DMS53 (cell line): ENCODE measurements at places on chromosomes 2 and 18.

DNA sequence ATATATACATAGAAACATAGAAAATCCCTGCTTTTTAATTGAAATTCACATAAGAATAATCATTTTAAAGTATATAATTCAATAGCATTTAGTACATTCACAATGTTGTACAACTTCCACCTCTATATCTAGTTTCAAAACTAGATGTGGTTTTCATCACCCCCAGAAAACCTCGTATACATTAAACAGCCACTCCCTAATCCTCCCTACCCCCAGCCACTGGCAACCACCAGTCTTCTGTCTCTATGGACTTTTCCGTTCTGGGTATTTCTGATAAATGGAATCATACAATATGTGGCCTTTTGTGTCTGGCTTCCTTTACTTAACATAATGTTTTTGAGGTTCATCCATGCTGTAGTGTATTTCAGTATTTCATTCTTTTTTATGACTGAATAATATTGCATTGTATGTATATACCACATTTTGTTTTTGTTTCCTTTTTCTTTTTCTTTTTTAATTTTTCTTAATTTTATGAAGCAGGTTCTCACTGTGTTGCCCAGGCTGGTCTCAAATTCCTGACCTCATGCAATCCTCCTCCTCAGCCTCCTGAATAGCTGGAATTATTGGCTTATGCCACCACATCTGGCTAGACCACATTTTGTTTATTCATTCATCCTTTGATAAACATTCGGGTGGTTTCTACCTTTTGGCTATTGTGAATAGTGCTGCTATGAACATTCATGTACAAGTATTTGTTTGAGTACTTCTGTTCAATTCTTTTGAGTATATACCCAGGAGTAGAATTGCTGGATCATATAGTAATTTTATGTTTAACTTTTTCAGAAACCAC is 50.6 kb upstream of the RNF152 start:
- DNase-seq: no peak

DNA sequence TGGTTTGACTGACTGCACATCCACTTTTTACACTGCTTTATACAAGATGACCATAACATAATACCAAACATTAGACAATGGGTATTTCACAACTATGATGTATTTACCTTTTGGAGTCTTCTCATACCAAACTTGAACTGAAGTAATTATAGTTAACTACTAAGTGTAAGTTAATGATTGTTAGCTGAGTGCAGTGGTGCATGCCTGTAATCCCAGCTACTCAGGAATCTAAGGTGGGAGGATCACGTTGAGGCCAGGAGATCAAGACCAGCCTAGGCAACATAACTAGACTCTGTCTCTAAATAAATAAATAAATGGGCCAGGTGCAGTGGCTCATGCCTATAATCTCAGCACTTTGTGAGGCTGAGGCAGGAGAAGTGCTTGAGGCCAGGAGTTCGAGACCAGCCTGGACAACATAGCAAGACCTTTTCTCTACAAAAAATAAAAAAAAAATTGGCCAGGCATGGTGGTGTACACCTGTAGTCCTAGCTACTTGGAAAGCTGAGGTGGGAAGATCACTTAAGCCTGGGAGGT is 44.9 kb upstream of the ORC2 start:
- DNase-seq: no peak

DNA sequence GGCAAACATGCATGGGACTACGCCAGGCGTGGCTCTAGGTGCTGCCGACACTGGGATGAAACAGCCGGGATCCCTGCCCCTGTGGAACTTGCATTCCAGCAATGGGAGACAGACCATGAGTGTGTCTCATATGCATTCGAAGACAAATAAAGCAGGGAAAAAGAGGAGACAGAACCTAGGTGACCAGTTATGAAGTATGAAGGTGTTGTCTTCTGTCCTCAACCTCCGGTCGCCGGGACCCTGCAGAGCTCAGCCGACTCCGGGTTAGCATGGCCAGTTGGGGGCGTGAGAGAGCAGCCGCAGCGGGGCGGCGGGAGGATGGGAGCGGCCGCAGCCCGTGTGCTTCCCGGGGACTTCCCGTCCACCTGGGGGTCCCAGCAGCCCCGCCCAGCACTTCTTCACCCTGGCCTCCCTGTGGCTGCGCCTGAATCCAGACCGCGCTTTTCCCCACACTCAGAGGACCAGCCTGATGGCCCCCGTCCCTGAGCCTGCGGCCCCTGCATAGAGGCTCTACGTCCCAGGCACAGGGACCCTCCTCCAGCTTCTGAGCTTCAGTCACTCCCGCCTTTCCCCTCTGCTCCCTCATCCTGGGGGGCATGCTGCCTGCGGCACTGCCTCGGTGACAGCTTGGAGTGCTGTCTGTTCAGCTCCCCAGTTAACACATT is 11.4 kb downstream of the ID2 start:
- peak; percentile 72 for DNase-seq

GRCh38 chr2:108414256-108414876 is 34.6 kb upstream of the GCC2 start:
- no peak for DNase-seq

GRCh38 chr2:15303874-15304273 is 257.3 kb downstream of the NBAS start:
- DNase-seq: no peak

GRCh38 chr2:97068074-97068473 is 26.6 kb downstream of the FAHD2B start:
- DNase-seq: no peak

DNA sequence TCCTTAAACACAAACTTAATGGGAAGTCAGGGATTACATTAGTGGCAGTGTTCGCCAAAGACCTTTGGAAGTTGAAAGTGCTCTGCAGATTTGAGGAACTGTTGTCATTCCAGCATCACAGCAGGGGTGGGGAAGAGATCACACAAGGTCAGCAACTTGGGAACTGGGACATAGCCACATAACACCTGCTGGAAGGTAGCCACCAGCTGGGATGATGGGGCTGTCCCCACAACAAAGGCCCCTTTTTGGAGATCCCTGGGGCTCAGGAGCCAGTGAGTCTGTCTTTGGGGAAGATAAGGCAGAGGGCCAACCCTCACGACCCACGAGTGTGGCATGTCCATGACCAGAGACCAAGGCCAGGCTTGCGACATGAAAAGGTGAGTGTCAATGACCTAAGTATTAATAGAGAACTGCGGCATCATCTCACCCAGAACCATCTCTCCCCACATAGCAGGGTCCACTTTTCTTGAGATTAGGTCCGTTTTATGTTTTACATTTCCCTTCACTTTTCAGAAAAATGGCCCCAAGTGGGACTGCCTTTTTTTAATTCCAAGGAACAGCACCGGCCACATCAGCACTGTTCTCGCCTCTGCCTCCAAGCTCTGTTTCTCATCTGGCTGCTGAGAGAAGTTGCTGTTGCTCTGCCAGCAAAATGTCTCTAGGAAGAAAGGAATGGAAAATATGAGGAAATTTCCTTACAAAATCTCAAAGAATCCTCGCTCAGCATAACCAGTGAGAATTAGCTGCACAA is 106.9 kb downstream of the GFPT1 start:
- no peak for DNase-seq

GRCh38 chr2:118943286-118943685 is 1.3 kb downstream of the MARCO start:
- DNase-seq: no peak

GRCh38 chr18:56637176-56637575 is 1.2 kb downstream of the TXNL1 start:
- DNase-seq: peak; percentile 52

DNA sequence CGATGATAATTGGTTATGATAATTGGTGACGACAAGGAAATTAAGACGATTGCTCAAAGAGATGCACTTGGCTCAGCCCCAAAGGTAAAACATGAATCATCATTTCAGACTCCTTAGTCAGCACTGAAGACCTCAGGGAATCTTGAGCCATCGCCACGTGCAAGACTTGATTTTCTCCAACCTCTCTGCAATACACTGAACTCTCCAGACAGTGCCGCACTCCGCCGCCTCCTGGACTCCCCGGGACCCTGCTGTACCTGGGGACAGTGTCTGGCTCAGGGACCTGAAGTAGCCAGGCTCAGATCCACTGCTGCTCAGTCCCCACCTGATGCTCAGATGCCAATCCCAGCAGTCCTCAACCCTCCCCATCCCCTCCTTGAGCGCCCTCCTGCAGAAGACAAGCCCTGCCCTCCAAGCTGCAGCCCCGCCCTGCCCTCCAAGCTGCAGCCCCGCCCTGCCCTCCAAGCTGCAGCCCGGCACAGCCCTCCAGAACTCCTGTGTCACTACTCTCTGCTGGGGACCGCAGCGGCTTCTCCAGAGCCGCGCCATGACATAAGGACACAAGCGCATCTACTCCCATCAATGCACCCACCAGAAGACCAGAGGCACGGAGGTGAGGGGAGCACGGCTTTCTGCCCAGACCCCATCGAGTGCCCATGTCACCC is 1.1 kb downstream of the TMEM18 start:
- no peak for DNase-seq

- DNase-seq: peak; percentile 27
Measured at GRCh38 chr18:62080172-62080900, 106.5 kb downstream of the PIGN start.
